Activated CD4-positive, alpha-beta T cell treated with anti-CD3 and anti-CD28 coated beads, Interleukin-2, amount 50 U/mL, for 1 hour (primary cell): ENCODE measurements at places on chromosomes 1 and 21.

- no peak for DNase-seq
Measured at GRCh38 chr1:178620584-178621475, 104.2 kb upstream of the RALGPS2 start.

- DNase-seq: no peak
Measured at GRCh38 chr1:24186031-24186710, 918 bp downstream of the IFNLR1 start.

GRCh38 chr1:70893381-70893780 lies 154.2 kb downstream of the PTGER3 start:
- DNase-seq: no peak

DNA sequence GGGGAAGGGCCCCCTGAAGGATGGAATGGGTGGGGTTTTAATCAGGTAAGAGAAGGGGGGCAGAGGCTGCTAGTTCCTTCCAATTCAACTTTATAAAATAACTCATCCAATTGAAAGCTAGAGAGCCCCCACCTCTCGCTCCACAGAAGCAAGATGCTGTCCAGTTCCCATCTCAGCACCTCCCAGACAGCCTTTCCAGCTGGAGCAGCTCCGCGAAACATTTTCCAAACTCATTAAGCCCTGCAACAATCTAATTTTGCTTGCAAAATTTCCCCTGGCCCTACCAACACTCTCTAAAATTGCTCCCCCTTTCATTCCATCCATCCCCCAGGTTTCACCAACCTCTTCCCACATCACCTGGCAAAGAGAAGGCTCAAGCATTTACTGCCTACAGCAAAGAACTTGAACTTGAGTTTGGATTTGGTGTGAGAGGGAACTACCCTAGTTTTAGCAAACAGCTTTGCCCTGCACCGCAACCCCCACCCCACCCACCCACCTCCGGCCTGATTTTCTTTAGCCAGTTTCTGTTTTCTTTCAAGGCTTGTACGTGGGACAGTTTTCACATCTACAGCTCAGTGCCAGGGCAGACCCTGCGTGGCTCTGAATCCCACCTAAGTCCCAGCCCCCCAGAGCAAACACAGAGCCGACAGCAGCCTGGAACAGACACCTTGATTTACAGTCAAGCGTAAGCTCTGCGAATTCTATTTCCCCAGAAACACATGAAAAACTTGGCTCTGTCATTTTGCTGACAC lies 46.7 kb downstream of the SYF2 start:
- no peak for DNase-seq

GRCh38 chr1:32873484-32873883 lies 2.8 kb upstream of the FNDC5 start:
- DNase-seq: no peak

DNA sequence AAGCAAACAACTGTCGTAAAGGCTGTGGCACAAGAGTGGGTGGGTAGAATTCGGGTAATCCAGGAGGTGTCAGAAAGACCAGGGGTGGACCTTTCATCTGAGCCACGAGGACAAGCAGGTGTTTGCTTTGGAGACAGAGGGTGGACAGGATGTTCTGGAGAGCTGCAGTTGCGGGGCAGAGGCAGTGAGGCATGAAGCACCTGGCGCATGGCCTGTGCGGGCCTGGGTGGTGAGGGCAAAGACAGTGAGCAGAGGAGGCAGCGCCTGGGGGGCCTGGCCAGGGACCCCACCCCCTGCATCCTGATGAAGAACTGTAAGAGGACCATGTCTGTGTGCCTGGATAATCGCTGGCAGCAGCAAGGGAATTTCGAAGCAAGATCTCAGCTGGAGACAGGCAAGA lies 24.9 kb downstream of the KIF26B start:
- no peak for DNase-seq

DNA sequence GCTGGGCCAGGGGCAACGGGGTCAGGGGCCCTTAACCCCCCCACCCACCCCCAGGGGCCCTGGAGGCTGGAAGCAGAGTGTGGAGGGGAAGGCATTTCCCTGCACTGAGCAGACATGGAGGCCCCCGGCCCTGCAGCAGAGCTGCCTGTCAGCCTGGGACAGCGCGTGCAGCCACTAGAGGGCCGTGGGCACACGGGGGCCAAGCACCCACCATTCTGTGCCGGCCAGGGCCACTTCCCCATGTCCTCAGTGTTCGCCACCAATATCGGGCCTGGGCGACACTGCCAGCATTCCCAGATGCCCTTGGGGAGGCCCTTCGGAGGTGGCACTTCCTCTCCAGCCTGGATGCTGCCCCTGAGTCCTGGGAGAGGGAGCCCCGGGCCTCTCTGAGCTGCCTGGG lies 23.2 kb upstream of the ARHGEF16 start:
- no peak for DNase-seq

GRCh38 chr1:3598051-3598491 lies 13.2 kb downstream of the MEGF6 start:
- DNase-seq: no peak

GRCh38 chr1:78277253-78277652 lies 213.5 kb upstream of the PTGFR start:
- DNase-seq: no peak

GRCh38 chr1:59605184-59605583 lies 209.6 kb upstream of the HOOK1 start:
- DNase-seq: no peak

- no peak for DNase-seq
Measured at GRCh38 chr1:202964791-202965410, 2.2 kb downstream of the CYB5R1 start.

- peak; percentile 66 for DNase-seq
Measured at GRCh38 chr1:41898191-41898713, 20.5 kb downstream of the HIVEP3 start.

- no peak for DNase-seq
Measured at GRCh38 chr1:37159102-37159501, 124.8 kb upstream of the GRIK3 start.

GRCh38 chr1:11860587-11860986 lies 1.8 kb upstream of the NPPB start:
- DNase-seq: no peak

DNA sequence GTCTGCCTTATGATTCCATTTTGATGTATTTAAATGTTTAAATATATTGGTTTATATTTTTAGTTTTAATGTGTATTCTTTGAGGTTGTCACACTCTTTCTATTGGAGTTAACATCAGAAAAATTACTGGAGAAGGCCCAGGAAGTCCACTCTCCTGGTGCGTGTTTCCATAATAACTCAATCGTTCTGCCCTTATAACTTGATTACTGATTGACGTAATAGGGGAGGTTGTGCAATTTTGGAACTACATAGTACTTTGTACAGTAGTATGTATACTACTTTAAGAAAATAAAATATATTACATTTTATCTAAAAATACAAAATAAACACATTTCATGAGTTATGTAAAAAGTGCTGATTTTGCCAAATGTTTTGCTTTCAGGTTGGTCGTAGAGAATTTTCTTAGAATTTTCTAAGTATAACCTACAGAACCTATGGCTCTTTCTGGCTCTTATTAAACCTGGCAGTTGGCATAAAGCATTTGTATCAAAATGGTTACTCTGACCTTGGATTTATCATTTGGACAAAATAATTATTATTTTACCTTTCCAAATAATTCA lies 5.7 kb downstream of the PLA2G4A start:
- DNase-seq: no peak

GRCh38 chr1:199742547-199742946 lies 285.0 kb upstream of the NR5A2 start:
- no peak for DNase-seq

GRCh38 chr1:118148034-118148433 lies 37.0 kb downstream of the SPAG17 start:
- DNase-seq: no peak

GRCh38 chr1:166616206-166616605 lies 223.1 kb upstream of the POGK start:
- no peak for DNase-seq

- no peak for DNase-seq
Measured at GRCh38 chr1:20211511-20211931, 25.2 kb upstream of the PLA2G2C start.

DNA sequence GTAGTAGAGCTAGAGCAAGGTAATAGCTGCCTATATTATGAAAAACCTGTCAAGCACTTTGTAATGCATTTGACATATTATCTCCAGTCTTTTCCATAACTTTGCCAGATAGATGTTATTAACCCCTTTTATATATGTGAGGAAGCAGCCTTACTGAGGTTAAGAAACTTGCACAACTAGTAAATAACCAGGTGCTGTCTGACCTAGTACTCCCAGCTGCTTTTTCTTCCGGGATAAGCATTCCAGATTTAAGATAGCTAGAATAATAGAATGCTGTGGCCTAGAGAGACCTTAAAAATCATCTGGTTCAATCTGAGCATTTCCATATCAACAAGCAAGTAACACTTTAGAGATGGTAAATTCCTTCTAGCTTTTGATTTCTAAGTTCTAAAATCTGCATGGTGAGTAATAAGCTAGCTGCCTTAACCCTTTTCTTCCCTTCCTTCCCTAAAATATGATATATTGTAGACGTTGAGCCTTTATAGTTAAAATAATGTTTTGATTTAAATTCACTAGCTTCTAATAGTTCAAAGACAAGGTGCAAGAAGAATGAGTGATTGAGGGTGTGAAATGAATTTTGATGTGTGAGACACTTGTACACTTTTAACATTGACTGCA lies 1.8 kb downstream of the SH3GLB1 start:
- DNase-seq: no peak

DNA sequence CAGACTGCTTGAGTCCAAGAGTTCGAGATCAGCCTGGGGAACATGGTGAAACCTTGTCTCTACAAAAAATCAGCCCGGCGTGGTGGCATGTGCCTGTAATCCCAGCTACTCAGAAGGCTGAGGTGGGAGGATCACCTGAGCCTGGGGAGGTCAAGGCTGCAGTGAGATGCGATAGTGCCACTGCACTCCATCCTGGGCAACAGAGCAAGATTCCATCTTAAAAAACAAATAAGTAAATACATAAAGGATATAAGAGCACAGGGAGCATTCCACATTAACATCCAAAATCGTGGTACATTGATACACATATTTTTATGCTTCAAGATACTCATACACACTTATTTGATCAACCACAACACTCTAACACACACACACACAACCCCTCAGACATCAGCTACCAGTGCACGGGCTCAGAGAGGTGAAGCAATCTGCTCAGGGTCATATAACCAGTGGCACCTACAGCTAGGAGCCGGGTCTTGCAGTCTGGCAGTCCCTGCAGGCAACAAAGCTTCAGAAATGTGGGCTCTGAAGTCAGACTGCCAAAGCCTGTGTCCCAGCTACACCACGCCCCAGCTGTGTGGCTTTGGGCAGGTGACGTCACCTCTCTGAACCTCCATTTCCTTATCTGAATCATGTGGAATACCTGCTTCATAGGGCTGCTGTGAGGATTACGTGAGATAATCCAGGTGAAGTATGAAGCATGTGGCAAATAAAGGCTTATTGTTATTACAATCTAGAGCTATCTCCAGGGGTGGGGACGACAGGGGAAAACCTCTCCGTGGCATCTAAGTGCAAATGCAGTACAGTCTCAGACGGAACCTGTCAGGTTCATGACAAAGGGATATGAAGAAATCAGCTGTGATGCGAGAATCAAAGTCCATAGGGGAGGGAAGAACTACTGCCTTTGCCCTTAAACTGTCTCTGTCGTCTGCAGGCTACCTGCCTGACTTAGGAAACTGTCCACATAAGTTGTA lies 4.8 kb upstream of the CRYBG2 start:
- DNase-seq: peak; percentile 74

- DNase-seq: no peak
Measured at GRCh38 chr1:161166669-161167548, 683 bp downstream of the PPOX start.

GRCh38 chr1:5953386-5953785 lies 38.8 kb downstream of the NPHP4 start:
- DNase-seq: no peak

GRCh38 chr21:45522986-45523385 lies 19.3 kb downstream of the SLC19A1 start:
- no peak for DNase-seq

GRCh38 chr1:156703336-156703735 lies 2.0 kb downstream of the CRABP2 start:
- DNase-seq: no peak

GRCh38 chr1:4120557-4121292 lies 220.7 kb upstream of the C1orf174 start:
- DNase-seq: no peak

GRCh38 chr1:205514211-205515142 lies 10.0 kb downstream of the CDK18 start:
- DNase-seq: no peak

GRCh38 chr1:5526822-5527551 lies 465.2 kb downstream of the NPHP4 start:
- no peak for DNase-seq

GRCh38 chr1:22341791-22342605 lies 109.7 kb upstream of the ZBTB40 start:
- no peak for DNase-seq

- peak; percentile 31 for DNase-seq
Measured at GRCh38 chr1:2466958-2467554, 9.0 kb upstream of the PLCH2 start.

- no peak for DNase-seq
Measured at GRCh38 chr21:14888202-14888601, 176.6 kb downstream of the NRIP1 start.

- no peak for DNase-seq
Measured at GRCh38 chr1:248155927-248156326, 11.0 kb downstream of the OR2M5 start.

GRCh38 chr1:76959556-76959955 lies 92.3 kb downstream of the ST6GALNAC5 start:
- no peak for DNase-seq

GRCh38 chr1:191669629-191670028 lies 488.6 kb upstream of the RGS18 start:
- no peak for DNase-seq

DNA sequence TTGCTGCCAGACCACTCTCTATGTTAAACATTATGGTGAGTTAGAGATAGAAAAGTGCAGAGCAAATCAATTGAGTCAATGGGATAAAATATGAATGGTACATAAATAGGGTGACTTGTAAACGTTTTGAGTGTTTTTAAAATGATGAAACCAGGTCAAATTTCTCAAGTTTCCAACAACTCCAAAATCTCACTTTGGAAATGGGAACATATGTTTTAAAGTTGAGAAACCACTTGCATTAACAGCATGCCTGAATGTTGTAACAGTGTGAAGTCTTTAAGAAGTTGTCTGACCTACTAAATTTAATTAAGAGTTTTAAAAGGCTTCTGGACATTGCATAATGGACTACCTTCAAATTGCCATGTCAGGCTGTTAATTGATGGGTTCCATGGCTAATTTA lies 33.6 kb upstream of the RAVER2 start:
- DNase-seq: no peak

GRCh38 chr21:46607636-46608035 lies 2.8 kb upstream of the S100B start:
- DNase-seq: no peak

DNA sequence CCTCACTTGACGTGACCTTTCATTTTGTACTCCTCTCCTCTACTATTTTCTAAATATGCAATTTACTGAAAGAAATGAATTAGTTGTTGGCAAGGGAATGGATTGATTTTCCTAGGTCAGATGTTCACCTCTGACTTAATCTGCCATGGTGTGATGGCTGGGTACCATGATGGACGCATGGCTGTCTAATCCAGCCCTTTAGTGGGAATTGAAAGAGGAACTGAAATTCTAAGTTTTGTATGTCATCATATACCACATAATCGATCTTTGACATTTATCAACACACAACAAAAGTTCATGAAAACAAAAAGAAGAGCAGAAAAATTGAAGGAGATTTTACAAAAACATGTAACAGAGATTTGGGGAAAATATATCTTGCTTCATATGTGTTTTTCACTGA lies 331.3 kb upstream of the SNX7 start:
- no peak for DNase-seq

- DNase-seq: no peak
Measured at GRCh38 chr1:152941037-152941711, 5.8 kb upstream of the SPRR5 start.

GRCh38 chr1:8777867-8778266 lies 39.6 kb downstream of the RERE start:
- no peak for DNase-seq

GRCh38 chr1:13619909-13620308 lies 36.3 kb downstream of the PDPN start:
- no peak for DNase-seq
